ENCODE measurements at places on chromosomes 4 and X.

DNA sequence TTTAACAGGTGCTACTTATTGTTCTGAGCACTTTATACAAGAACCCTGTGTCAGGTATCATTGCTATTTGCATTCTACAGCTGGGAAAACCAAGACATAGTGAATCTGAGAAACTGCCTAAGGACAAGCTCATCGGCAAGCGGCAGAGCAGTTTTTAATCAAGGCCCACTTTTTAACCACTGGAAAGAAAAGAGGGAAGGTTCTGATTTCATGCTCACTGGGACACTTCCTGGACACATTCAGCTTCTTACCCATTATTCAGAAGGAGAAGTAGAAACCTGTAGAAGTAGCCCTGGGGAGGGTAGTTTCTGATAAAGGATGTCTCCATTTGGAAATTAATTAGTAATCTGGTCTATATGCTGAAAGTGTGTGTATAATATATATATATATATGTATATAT, 2.5 kb upstream of the LNX1 start:
- DNase-seq = no peak

DNA sequence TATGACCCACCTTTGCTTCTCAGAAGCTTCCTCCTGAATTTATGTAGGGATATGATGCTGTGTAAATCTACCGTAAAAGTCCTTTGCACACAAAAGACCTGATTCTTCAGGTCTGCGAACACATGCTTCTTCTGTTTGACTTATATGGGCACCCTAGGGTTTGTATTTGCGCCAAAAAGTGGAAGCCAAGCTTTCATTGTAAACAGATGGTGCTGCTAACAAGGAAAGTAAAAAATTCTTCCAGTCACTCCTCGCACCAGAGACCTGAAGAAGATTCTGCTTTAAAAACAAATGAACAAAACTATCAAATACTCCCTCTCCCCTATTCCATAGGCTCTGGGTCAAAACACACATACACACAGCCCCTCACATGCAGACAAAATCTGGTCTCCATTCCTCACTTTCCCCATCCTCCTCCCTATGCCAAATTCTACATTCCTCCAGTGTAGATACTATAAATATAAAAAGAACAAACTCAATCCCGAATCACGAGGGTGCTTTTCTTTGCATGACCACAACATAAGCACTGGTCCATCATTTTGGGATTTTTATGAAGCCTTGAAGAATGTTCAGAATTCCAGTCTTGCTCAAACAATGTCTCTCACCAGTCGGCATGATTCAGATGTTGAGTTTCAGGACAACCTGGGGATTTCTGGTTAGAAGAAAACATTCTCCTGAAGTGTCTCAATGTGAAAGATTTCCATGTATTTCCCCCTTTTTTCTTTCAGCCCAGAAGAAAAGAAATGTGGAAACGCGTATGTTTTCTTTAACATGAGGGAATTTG, 125.1 kb downstream of the PALLD start:
- peak; percentile 33 for DNase-seq

DNA sequence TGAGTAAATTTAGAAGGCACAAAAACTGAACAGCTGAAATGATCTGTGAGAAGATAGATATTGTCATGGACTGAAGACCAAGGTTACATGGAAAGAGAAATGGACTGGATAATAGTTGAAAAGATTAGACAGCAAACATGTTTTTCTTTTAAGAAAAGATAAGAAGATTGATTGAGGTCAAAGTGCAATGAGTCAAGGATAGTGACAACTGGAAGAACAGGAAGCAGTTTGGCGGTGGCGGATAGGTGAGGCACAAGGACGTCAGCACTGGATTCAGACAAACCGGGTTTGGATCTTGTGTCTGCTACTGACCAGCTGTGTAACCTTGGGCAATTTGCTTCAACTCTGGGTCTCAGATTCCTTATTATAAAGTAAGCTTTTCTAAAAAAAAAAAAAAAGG, 2.0 kb upstream of the HPGD start:
- no peak for DNase-seq

DNA sequence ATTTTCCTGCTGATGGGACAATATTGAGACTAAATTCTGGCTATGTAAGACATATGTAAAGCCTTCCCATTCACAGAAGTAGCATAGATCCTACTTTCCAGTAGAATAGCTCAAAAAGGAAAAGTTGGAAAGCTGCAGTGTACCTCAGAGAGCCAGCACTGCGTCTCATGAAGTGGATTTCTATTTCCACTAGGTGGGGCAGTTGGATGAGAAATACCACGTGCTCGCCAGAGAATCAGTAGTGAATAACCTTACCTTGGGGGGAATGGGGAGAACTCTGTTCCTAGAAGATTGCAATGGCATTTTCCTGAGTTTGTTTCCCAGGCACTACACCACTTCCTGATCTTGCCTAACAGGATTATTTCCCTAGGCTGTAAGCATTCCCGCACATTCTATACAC, 907.1 kb downstream of the FSTL5 start:
- DNase-seq = no peak

DNA sequence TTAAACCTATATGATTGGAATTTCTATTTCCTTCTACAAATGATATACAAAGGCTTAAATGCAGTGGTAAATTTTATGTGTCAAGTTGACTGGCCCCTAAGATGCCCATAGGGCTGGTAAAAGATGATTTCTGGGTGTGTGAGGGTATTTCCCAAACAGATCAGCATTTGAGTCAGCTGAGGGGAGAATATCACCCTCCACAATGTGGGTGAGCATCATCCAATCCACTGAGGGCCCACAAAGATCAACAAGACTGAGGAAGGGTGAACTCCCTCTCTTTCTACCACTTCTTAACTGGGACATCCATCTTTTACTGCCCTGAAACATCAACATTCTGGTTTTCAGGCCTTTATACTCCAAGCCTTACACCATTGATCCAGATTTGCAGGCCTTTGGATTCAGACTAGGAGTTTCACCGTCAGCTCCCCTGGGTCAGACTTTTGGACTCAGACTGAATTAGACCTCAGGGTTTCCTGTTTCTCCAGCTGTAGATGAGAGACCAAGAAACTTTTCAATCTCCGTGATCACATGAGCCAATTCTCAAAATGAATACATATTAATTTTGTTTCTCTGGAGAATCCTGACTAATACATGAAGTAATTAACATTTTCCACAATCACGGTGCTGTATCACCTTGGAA, 1020.7 kb upstream of the SLIT2 start:
- DNase-seq = no peak

DNA sequence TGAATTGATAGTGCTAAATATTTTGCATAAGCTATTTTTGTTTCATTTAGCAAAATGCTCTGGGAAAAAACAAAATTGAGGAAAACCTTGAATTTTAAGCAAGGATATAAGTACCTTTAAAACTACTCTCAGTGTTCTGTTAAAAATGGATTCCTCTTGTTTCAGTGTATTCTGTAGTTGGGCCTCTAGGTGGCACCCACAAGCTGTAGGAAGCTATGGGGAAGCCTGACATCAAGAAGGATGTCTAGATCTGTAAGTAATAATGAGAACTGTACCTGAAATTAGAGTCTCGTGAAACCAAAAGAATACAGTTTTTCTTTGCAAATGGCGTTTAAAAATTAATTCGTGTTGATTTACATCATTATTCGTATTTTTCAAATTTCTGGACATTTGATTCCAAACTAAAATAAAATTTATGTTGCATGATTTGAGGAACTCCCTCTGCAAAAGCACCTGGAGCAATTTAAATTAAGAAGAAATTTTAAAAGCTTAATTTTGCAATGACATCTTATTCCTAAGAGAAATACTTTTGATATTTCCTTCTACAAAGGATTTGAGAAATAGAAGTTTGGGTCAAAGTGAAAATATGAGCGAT, 51.2 kb downstream of the TMPRSS11E start:
- peak; percentile 5 for DNase-seq

GRCh38 chr4:113327494-113327893, 278.0 kb downstream of the ANK2 start:
- DNase-seq = no peak

DNA sequence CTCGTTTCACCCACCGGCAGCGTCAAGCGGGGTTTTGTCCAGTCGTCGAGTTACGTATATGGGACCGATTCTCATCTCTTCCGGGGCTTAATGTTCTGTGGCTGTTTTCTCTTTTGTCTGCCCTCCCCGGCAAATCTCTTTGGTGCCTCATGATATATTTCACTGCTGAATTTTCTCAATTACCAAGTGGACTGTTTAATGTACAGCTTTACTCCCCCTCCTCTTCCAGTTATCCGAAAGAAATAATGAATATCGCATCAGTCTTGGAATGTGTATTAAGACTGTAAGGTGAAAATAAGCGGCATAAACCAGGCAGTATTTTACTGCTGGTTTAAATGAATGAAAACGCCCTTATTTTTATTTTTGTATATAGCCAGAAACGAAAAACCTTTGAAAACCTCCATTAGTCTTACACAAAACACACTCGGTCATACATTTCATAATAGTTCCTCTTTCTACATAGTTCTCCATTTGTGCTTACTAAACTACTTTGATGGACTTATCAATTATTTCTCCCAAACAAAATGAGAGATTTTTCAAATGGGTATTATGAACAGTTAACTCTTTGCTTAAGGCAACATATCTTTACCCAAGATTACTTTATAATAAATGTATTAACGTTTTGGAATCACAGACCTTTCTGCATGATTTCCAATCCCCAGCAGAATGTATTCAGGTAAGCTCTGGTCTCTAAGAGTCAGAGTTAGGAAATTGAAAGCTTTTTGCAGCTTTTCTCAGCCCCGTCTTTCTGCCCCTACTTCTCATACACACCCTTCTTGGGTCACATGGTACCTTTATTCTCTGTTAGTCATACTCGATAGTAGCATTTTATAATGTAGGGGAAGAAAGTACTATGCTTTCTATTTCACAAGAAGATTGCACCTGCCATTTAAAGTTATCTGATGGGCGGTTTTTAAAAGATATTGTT, 979 bp downstream of the RP2 start:
- no peak for DNase-seq

DNA sequence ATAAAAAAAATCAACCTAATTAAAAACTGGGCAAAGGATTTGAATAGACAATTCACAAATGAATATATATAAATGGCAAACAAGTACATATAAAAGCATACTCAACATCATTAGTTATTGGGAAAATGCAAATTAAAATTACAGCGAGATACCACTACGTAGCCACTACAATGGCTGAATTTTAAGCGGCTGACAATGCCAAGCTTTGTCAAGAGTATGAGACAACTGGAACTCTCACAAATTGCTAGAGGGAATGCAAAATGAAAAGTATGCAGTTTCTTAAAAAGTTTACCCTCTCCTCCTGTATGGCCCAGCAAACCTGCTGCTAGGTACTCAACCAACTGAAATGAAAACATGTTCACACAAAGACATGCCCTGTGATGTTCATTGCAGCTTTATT, 34.8 kb downstream of the ZFP42 start:
- DNase-seq = no peak

DNA sequence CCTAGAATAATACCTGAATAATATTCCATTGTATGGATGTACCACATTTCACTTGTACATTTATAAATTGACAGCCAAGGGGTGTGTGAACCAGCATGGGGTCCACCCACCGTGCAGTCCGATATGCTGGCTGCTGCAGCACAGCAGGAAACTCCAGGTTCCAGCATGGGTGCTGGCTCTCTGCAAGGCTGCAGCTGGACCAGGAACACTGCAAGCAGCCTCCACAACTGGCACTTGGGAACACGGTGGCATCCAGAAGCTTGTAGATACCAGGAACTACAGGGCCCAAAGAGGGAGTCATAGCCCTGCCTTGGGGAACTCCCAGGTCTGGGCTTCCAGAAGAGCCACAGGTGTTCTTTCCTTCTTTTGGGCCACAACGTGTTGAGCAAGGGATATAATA, 91.2 kb downstream of the NXF2 start:
- DNase-seq = no peak

DNA sequence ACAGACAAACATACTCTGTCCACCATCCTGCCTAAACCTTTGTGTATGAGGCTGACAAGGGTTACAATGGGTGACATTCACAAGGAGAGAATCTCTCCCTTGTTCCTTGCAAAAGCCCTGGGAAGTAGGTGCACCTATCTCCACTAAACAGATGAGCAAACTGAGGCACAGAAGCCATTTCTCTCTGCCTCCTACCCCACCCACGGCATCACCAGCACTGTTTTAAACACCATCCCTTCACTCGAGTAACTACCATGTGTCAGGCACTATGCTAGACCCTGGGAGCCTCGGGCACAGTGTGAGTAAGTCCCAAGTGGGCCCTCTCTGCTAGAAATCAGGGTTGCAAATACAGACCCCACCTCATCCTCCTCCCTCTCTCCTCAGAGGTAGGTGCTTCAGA, 899 bp downstream of the LYAR start:
- no peak for DNase-seq

GRCh38 chrX:72245461-72246089, 6.7 kb upstream of the ERCC6L start:
- DNase-seq = peak; percentile 24

DNA sequence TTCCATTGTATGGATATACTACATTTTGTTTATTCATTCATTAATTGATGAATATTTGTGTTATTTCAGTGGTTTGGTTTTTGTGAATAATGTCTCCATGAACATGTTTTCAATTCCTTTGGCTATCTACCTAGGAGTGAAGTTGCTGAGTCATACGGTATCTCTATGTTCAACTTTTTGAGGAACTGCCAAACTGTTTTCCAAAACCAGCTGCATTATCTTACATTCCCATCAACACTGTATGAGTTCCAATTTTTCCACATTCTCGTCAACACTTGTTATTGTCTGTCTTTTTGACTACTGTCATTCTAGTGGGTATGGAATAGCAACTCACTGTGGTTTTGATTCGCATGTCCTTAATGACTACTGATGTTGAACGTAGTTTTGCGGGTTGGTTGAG, 388.6 kb upstream of the MAGEB2 start:
- DNase-seq = no peak

DNA sequence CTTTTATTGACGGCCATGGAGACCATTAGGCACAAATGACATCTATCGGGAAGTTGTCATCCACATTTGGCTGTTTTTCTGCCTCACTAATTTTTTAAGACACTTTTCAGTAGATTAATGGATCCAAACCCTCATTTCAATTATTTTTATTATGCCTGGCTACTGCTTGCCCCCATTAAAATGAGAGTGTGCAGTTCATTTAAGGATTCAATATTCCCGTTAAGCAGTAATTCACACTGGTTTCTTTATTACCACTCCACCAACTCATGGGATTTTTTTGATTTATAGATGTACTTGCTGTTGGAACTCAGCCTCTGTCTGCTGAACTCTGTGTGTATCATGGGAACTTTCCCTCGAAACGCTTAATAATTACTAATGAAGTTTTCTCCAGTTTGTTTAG, 291.8 kb upstream of the PRKX start:
- no peak for DNase-seq

DNA sequence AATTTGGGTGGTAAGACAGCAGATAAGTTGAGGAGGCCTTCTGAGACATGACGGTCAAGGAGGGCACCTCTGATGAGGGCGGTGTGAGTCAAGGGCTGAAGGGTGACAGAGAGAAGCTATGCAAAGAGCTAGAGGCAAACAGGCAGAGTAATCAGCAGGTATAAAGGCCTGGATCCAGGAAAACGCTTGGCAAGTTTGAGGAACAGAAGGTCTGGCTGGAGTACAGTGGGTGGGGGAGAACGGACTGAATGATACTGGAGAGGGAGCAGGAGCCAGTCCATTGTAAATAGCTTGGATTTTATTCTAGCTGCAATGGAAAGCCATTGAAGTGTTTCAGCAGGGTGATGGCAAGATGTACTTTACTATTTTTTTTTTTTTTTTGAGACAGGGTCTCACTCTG, 39.3 kb downstream of the RAB33B start:
- DNase-seq = peak; percentile 85
